ENCODE measurements at places on chromosomes 3 and 15. TPM values are rescaled to one million over a fixed set of nuclear protein-coding genes. Genes with fewer than 3 reads are reported as not detected.

GRCh38 chr15:58444658-58445332 is 13.0 kb downstream of the LIPC start:
- no peak for DNase-seq

The RHCG gene
- total RNA-seq: not detected

GRCh38 chr3:11928381-11928780 is 75.8 kb upstream of the SYN2 start:
- no peak for DNase-seq

- no peak for DNase-seq
Observed at GRCh38 chr3:57089043-57089442, 28.6 kb downstream of the SPATA12 start.

The SEMA3G gene
- total RNA-seq: 5.2 TPM

GRCh38 chr3:169694117-169694516 is 30.6 kb upstream of the MECOM start:
- no peak for DNase-seq

- DNase-seq: no peak
Observed at GRCh38 chr15:67105065-67105951, 39.9 kb downstream of the SMAD3 start.
